ENCODE measurements at places on chromosomes 16 and 17.
A peak's percentile ranks its signal among the peaks of the same experiment; 100 is the strongest.

DNA sequence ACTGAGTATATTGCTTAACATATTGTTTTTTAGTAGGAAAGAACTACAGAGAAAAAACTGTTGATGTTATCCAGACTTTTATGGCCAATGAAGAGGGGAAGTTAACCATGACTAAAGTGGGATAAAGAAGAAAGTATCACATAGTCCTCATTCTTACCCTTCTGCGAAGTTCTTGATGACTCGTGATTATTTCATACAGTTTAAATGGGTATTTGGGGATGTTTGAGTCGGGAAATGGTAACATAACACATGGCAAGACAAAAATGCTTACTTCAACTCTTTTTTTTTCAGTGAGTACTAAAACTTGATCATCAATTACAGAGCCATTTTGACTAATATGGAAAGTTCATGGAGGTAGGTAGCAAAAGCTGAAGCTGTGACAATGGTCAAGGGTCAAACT is 4.9 kb downstream of the POLG2 start:
- no peak for DNase-seq

DNA sequence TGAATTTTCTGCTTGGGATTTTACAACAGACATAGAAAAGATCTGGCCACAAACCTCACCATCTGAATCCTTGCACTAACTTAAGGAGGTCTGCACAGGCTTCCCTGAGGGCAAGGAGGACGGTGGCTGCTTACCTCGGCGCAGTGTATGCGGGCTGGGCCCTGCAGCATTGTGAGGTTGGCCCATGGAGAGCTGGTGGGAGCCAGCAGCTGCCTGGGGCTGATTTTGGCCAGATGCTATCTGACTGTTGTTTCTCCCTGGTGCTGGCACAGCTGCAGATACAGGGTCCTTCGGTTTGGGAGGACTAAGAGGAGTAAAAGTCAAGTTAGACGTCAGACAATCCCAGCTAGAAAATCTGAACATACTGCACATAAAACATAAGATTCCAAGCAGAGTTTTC is 79.8 kb downstream of the ARHGAP17 start:
- DNase-seq = no peak

DNA sequence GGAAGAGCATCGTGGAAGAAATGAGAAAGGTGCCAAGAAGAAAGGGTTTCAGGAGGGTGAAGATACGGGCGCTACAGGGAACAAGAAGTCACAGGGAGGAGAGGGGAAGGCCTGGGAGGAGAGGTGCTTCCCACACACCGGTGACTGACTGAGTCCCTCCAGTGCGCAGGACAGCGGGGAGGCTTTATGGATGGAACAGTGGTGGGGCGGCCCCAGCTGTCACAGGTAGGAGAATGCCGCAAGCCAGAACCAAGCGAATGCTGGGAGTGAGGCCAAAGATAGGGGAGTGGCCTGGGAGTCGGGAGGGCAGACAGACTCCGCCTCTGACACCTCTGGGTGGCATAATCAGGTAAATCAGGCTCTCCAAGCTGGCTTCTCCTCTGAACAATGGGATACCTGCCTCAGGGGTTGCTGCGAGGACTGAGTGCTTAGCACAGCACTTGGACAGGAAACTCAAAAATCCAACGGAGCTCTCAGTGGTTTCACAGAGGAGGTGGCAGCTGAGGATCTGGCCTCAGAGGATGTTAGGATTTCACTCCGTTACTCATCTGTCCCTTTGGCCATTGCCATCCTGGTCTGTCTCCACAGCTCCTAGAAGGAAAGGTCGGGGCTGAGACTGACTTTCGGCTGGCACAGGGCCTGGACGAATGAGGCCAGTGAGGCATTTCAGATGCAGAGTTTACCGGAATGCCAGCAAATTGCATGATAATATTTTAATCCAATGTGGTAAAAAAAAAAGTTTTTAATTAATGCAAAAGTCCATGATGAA is 717 bp upstream of the CNP start:
- DNase-seq = peak; percentile 32

GRCh38 chr16:16908077-16908476 is 529.1 kb downstream of the NPIPA7 start:
- no peak for DNase-seq

GRCh38 chr17:40366861-40367518 is 2.5 kb upstream of the GJD3 start:
- DNase-seq = no peak

DNA sequence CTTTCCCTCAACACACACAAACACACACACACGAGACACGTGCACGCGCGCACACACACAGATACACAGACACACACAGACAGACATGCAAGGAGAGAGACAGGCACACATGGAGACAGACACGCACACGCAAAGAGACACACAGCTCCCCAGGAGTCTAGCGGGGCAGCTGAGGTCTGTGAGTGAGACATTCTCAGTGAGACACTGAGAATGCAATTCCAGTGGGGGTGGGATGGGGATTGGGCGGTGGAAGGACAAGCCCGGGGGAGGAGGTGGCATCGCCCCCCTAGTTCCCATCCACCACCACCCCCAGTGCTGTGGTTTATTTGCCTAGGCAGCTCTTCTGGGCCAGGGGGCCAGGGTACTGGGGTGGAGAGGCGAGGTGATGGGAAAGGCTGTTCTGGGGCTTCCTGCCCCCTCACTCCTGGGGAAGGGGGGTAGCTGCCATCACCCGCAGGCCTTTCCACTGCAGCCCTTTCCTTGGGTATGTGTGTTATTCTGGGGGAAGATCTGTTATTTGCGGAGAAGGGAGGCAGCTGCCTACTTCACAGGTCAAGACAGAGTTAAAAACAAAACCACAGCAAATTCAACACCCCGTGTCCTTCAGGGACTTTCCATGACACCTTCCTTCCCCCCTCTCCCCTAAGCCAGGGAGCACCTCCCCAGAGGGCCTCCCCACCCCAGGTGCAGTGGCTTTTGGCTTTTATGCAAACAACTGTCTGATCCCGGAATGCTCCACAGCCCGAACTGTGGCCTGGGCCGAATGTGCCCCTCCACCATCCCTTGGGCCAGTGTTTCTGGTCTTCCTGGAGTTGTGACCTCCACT is 18.0 kb downstream of the GRB7 start:
- DNase-seq = no peak

GRCh38 chr17:39737760-39738567 is at the start of gene GRB7:
Gene GRB7, plus strand, starts transcription at chr17:39737938. Its CDS starts 4,364 bp downstream, at chr17:39742302.
- no peak for DNase-seq

GRCh38 chr17:67999291-67999911 is 3.1 kb upstream of the C17orf58 start:
- DNase-seq = no peak

GRCh38 chr17:80254396-80255251 is 6.0 kb upstream of the RNF213 start:
- DNase-seq = no peak

DNA sequence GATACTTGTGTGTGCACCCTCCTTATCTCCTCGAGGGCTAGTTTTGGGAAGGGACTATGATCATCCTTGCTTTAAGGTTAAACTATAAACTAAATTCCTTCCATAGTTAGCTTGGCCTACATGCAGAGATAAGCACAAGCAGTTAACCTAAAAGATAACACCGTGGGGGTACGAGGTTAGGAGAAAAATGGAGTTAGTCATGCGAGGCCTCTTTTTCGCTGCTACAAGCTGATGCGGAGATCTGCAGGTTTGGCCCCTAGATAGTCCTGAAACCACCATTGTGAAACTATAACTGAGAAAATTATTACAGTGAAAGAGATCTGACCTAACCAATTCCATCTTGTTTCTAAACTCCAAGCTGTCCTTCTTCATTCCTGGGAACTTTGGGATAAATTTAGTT is 113.7 kb upstream of the ZKSCAN2 start:
- DNase-seq = no peak

GRCh38 chr17:44408786-44409185 is 19.3 kb upstream of the ITGA2B start:
- DNase-seq = no peak

GRCh38 chr16:67006930-67007658 is 18.7 kb downstream of the CES4A start:
- no peak for DNase-seq

All from activated naive CD4-positive, alpha-beta T cell (primary cell).